MV-4-11 (cell line): ENCODE measurements at places on chromosomes 7 and 10.

- DNase-seq: no peak
Observed at GRCh38 chr10:121928528-121928884, 675 bp upstream of the ATE1 start.

DNA sequence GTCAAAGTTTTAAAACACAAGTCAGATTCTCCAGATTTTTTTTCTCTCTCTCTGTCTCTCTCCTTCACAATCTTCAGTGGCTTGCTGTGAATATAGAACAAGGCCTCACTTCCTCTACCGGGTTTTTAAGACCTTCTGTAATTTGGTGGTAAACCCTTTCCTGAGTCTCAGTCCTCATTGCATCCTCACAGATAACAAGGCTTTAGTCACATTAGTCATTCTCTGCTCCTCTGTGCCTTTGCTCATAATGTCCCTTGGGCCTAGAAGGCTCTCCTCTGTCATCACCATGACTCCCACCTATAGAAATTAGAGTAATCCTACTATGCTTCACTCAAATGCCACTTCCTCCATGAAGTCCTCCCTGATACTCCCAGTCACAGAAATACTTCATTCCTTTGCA is 172.7 kb upstream of the HPS1 start:
- DNase-seq: peak; percentile 99

GRCh38 chr7:74349621-74350020 is 60.4 kb downstream of the CLIP2 start:
- DNase-seq: no peak

- no peak for DNase-seq
Observed at GRCh38 chr7:781186-781849, 51.0 kb upstream of the SUN1 start.

GRCh38 chr7:108367946-108368345 is 88.3 kb downstream of the NRCAM start:
- no peak for DNase-seq

DNA sequence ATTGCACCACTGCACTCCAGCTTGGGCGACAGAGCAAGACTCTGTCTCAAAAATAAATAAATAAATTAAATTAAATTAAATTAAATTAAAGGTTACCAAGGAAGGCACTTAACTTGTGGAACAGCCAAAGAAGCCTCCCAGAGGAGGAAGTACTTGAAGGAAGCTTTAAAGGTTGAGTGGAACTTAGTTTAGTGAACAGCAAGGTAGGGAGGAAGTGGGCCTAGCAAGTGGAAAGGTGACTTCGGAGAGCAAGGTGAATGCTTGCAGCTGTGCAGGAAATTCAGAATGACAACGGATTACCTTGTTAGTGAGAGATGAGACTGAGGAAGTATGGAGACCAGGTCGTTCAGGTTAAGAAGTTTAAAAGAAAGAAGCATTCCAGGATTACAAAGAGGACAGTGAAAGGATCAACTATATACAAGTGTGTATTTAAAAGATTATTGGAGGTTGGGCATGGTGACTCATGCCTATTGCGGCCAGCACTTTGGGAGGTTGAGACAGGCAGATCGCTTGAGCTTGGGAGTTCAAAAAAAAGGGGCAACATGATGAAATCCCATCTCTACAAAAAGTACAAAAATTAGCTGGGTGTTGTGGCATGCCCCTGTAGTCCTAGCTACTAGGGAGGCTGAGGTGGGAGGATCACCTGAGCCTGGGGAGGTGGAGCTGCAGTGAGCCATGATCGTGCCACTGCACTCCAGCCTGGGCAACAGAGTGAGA is 12.8 kb upstream of the RPEL1 start:
- DNase-seq: peak; percentile 39

GRCh38 chr10:27447540-27447939 is 56.6 kb upstream of the RAB18 start:
- peak; percentile 63 for DNase-seq

GRCh38 chr7:30911561-30911969 is at the start of gene AQP1:
TSS of gene AQP1 (plus strand) at chr7:30911853. CDS start at chr7:30911910, 57 bp downstream.
- DNase-seq: no peak

GRCh38 chr10:133415752-133416151 is 8.7 kb downstream of the SPRN start:
- no peak for DNase-seq

- peak; percentile 7 for DNase-seq
Observed at GRCh38 chr7:37510043-37510634, 61.5 kb upstream of the ELMO1 start.

DNA sequence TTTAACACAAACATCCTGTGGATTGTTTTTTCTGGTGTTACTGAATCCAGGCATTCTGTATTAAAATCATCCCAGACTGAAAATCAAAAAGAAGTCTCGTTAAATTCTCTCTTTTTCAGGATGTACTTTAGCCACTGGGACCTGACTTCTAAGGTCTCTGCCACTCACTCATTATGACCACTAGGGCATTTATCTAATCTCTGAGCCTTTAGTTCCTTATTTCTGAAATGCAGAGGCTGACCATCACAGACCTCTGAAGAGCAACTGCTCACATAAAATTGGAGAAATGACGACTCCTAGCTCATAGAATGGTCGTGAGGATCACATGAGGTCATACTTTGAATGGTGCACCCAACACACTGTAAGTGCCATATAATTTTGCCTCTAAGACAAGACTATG is 63.2 kb downstream of the KCNMA1 start:
- DNase-seq: peak; percentile 66

GRCh38 chr7:141053626-141054025 is 20.2 kb upstream of the TMEM178B start:
- no peak for DNase-seq

GRCh38 chr10:3647074-3647473 is 137.9 kb downstream of the KLF6 start:
- DNase-seq: peak; percentile 56

- peak; percentile 84 for DNase-seq
Observed at GRCh38 chr10:123129618-123130271, 6.0 kb upstream of the HMX3 start.

GRCh38 chr10:5563991-5564536 is 39.3 kb downstream of the CALML3 start:
- peak; percentile 62 for DNase-seq

DNA sequence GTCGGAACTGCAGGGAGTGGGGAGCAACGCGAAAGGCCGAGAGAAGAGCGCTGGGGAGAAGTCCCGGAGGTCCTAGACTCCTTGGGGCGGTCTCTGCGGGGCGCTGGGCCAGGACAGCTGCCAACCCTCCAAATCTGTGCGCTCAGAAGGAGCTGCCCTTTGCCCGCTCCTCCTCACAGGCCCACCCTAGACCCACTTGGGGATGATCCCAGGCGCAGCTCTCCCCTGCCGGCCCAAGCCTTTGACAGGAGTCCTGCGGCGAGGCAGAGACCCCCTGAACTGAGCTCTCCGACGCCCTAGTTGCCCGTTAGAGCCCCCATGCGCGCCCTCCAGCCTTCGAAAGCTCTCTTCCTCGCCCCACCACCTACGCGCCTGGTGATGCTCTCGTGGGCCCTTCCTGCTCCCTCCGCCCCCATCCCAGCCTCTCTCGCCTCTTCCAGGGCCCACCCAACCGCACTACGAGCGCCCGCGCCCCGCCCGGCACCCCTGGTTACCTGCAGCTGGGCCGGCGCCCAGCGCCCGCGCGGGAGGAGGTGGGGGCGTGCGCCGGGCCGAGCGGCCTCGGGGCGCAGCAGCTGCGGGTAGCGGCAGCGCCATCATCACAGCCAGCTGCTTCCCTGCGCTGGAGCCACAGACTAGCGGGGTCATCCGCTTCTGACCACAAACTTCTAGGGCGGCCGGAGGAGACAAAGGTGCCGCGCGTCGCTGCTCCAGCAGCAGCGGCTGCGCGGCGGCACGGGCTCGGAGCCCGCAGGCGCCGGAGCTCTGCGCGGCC is 353.4 kb downstream of the DNAJB6 start:
- peak; percentile 13 for DNase-seq

DNA sequence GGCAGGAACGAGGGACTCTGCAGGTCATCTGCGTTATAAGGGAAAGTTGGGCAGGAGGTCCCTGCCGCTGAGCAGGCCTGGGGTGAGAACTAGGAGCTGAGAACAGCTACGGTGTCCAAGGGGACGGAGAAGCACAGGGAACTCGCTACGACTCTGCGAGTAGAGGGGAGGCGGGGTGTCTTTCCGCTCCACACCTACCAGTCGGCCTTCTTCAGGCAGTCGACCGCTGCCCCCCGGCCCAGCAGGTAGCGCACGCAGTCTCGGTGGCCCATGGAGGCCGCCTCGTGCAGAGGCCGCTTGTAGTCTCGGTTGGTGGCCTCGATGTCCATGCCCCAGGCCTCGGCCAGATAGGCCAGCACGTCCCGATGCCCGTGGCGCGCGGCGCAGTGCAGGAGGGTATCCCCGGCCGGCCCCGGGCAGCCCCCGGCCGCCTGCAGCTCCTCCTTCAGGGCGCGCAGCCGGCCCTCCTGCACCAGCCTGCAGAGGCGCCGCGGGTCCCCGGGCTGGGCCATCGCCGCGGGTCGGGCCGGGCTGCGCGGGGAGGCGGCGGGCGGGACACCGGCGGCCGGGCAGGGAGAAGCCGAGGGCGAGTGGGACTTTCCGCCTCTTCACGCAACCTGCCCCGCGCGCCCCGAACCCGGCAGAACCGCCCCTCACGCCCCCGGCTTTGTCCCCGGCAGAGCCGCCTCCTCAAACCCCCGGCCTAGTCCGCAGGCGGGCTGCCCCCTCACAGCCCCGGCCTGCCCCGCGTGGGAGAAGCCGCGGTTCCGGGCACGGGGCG is 660 bp downstream of the ANKRD16 start:
- peak; percentile 8 for DNase-seq

GRCh38 chr7:139108266-139109187 is 993 bp downstream of the ZC3HAV1 start:
- no peak for DNase-seq

DNA sequence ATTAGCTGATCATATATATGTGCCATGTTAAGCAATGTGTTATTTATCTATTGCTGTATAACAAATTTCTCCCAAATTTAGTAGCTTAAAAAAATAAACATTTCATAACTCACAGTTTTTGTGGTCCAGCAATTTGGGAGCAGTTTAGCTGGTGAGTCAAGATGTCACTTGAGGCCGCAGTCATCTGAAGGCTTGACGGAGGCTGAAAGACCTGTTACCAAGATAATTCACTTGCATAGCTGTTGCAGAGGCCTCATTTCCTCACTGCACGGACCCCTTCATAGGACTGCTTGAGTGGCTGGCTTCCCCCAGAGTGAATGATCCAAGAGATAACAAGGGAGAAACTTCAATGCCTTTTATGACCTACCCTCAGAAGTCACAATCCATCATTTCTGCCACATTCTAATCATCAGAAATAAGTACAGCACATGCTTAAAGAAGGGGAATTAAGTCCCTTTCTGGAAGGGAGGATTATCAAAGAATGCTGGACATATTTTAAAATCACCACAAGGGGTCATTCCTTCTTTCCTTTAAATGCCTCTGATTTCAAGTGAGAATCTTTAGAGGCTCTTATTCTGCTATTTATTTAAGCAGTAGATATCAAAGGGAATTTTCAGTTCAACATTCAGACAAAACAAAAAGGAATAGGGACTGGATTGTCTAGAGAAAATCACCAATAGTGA is 10.5 kb upstream of the SRPK2 start:
- peak; percentile 9 for DNase-seq

- no peak for DNase-seq
Observed at GRCh38 chr10:9036711-9037204, 982.3 kb downstream of the GATA3 start.

DNA sequence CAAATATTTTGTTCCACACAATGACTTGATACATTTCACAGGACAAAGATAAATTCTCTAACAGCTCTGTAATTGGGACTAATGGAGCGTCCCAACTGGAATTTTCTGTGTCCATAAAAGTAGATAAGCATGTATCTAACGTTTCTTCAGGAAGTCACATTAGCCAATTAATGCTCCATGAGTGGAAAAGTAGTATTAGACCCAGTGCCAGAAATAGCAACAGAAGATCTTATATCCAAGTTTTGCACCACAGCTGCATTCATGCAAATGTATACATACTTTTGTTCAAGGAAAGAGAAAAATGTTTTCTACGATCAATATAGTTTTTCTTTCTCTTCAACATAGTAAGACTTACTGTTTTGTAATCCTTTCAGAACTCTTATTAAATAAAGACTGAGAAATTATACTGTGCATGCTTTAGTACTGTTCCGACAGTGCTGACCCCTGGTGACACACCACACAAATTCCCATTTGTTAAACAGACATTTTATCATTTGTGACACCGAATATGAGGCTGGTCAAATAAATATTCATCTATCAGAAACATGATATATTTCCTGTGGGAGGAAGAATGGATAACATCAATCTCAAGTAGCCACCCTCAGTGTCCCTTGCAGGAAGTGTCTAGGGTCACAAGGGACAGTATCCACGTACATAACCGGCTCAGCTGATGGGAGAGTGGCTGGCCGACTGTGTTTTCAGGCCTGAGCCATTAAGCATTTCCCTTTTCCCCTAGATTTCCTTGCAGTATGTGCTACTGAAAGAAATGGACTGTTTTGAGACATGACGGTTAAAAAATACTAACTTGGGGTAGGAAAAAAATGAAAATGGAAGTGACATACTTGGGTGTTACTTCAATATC is 102.1 kb upstream of the RSU1 start:
- no peak for DNase-seq

GRCh38 chr7:99076615-99077014 is 67.3 kb downstream of the SMURF1 start:
- no peak for DNase-seq

GRCh38 chr7:97865104-97865503 is 7.1 kb downstream of the ASNS start:
- DNase-seq: no peak

DNA sequence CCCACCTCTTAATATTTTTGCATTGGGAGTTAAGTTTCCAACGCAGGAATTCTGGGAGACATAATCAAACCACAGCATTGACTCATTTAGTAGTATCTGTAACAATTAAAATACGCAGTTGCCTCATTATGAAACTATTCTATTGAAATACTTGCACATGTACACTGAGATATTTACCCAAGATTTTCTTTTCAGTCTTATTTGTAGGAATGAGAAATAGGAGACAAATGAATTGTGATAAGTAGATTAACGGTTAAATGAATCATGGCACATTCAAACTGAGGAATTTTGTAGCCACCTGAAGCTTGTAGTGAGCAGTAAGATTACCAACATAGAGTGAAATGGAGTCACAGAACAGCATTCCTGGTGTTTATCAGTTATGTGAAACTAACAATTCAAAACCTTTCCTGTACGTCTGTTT is 18.1 kb downstream of the RP9 start:
- no peak for DNase-seq

DNA sequence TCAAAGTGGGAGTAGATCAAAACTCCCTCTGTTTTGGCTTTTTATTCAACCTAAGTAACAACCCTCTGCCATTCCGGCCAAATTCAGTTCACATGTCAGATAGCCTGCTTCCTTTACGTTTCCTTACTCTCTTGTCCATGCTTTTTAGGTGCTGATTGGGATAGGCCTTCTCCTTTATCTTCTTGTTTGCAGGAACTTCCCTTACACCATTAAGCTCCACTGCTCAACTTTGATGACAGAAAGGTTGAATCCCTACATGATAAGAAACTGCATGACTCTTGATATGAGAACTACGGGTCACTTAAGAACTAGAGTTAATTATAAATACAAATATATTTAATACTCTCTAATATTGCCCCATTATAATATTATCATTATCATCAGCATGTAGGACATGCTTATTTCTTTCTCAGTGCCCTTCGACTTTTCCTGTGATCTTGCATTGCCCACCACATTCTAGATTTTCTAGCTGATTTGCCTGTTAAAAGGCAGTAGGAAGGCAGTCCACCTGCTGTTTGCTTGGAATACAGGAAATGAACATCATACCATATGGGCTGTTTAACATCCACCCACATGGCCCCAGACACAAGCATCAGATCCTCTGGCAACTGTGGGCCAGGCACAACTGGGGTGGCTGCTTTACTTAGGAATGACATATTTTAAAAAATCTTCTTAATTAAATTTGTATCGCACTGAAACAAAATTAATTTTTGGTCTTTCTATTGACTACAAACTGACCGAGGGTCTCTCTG is 59.7 kb upstream of the CCDC6 start:
- no peak for DNase-seq
